ENCODE measurements at places on chromosomes 16 and 17. TPM values are rescaled to one million over a fixed set of nuclear protein-coding genes. Genes with fewer than 3 reads are reported as not detected.

Gene USH1G
- total RNA-seq, result 2.7 TPM

Gene AATF
- 74.9 TPM for total RNA-seq

DNA sequence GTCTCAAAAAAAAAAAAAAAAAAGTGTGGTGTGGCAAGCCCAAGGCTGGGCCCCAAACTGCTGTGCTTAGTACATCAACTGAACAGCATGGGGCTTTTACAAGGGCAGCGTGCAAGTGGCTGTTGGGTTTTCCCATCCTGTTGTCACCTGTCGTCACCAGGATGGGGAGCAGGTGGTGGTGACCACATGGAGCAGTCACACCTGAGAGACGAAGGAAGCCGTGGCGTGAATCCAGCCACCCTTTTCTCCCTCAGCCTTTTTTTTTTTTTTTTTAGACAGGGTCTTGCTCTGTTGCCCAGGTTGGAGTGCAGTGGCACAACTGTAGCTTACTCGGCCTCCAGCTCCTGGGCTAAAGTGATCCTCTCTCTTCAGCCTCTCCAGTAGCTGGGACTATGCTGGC lies 4.1 kb upstream of the MRPL58 start:
- no peak for DNase-seq
- H3K4me3 ChIP-seq, result no peak overlapping the region
- no peaks in the 10 kb centered on the region for H3K4me1 ChIP-seq
- peaks cover 20% of the 10 kb centered on the region for H3K36me3 ChIP-seq
- H3K27ac ChIP-seq, result no peak overlapping the region

GRCh38 chr16:57609541-57610401 lies 18.7 kb upstream of the ADGRG1 start:
- peak; percentile 30 for DNase-seq
- no peaks in the 10 kb centered on the region for H3K36me3 ChIP-seq
- no peaks in the 10 kb centered on the region for H3K4me1 ChIP-seq
- no peak overlapping the region for H3K27ac ChIP-seq

- DNase-seq, result peak; percentile 83
- H3K27me3 ChIP-seq, result peaks cover 6% of the 10 kb centered on the region
- H3K4me1 ChIP-seq, result no peaks in the 10 kb centered on the region
- peak within 1 kb of the TSS; percentile 75 for H3K4me3 ChIP-seq
Observed at GRCh38 chr16:19167710-19168370, at the start of gene SYT17. Gene SYT17 (plus strand): TSS chr16:19168240. CDS start chr16:19168647, 407 bp downstream.

- no peaks in the 10 kb centered on the region for H3K27me3 ChIP-seq
- no peaks in the 10 kb centered on the region for H3K4me1 ChIP-seq
- H3K27ac ChIP-seq, result no peak overlapping the region
- peaks cover 3% of the 10 kb centered on the region for H3K36me3 ChIP-seq
- peak; percentile 29 for DNase-seq
Observed at GRCh38 chr17:79981661-79982101, 54.0 kb downstream of the TBC1D16 start.

DNA sequence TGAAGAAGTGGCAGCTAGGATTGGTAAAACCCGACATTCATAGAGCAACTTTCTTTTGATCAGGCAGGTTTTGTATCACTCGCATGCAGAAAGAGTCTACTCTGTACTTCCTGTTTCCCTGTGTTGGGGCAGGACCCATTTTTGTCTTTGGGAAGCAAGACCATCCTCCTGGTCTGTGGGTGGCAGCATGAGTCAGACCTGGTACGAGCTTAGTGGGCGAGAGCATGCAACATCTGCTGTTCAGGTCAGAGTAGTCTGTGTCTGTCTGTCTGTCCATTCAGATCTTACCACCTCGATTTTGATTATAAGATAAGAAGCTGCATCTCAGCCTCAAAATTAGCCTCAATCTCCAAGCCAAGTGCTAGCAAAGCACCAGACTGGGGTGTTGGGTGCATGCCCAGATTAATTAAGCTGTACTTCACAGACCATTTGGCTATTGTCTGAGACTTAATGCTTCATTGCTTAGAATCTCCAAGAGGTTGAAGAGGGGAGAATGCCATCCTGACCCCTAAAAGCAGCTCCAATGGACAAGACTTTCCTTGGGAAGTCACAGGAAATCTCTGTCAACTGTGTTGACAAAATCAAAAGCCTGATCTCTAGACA lies 110.9 kb downstream of the XYLT1 start:
- H3K27ac ChIP-seq, result no peak overlapping the region
- no peaks in the 10 kb centered on the region for H3K27me3 ChIP-seq
- H3K36me3 ChIP-seq, result no peaks in the 10 kb centered on the region
- no peak overlapping the region for H3K4me3 ChIP-seq
- peaks cover 3% of the 10 kb centered on the region for H3K4me1 ChIP-seq
- DNase-seq, result no peak

Gene NUFIP2
- total RNA-seq, result 96.1 TPM

DNA sequence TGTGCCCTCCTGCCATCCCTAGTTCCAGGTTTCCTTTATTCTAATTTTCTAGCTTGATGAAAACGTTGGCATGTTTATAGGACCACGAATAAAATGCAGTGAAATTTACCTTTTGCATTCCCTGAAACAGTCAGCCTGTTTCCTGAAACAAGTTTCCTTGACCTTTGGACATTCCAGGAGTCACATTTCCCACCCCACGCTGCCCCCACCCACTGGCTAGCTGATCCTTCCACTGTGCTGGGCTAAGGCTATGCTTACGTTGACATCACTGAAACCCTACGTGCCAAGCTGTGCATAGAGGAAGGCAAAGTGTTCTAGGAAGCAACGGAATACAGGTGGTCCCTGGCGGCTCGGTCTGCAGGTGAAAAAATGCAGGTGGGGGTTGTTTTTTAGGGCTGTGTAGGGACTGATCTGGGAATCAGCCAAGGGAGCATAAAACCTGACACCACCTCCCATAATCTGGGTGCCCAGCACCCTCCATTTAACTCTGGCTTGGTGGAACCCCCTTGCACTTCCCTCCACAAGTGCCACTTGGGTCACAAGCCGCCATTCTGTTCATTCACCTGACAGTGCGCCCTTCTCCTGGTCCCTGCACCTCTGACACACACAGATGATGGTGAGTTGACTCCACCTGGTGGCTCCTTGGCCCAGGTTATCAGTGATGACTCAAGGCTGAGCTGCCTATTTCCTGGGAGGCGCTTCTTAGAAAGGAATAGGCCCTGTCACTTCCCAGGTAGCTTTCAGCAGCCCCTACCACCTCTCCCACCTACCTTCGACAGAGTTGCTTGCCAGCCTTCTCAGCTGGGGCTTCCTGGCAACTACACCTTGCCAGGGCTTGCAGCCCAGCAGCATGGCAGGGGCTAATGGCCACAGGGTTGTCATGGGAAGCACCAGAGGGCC lies 83.7 kb downstream of the N4BP1 start:
- no peaks in the 10 kb centered on the region for H3K4me1 ChIP-seq
- no peak overlapping the region for H3K4me3 ChIP-seq
- no peaks in the 10 kb centered on the region for H3K27me3 ChIP-seq

Gene NXPH3
- total RNA-seq, result 1.3 TPM

- DNase-seq, result no peak
- peaks cover 10% of the 10 kb centered on the region for H3K36me3 ChIP-seq
- H3K27ac ChIP-seq, result no peak overlapping the region
- no peak overlapping the region for H3K4me3 ChIP-seq
- H3K27me3 ChIP-seq, result no peaks in the 10 kb centered on the region
Observed at GRCh38 chr16:10982465-10983150, 38.2 kb downstream of the CLEC16A start.

DNA sequence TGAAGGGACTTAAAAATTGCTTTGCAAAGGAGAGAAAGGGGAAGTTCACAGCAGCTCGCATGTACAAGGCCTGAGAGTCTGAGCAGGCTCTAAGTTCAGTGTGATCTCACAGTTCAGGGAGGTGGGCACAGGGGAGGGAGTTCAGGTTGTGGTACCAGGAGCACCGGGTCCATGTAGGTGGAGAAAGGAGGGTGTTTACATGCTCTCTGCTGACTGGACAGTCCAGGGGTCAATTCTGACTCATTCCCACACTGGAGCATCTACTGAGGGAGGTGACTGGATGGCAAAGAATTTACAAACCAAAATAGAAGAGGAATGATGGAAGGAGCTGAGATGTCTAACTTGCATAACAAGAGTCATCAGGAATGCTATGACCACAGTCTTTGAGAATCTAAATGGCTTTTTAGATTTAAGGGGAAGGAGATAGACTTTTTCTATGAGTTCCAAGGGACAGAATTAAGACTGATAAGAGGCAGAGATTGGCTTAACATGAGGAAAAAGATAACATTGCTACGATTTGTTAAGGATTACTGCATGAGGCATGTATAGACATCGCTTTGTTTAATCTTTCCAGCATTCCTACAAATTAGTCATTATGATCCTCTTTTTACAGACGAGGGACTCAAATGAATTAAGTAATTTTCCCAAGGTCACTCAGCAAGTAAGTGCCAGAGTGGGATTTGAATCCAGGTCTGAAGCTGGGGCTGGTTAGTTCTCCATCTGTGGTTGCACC lies 29.9 kb downstream of the MIS12 start:
- H3K4me1 ChIP-seq, result no peaks in the 10 kb centered on the region
- no peaks in the 10 kb centered on the region for H3K27me3 ChIP-seq
- DNase-seq, result no peak

DNA sequence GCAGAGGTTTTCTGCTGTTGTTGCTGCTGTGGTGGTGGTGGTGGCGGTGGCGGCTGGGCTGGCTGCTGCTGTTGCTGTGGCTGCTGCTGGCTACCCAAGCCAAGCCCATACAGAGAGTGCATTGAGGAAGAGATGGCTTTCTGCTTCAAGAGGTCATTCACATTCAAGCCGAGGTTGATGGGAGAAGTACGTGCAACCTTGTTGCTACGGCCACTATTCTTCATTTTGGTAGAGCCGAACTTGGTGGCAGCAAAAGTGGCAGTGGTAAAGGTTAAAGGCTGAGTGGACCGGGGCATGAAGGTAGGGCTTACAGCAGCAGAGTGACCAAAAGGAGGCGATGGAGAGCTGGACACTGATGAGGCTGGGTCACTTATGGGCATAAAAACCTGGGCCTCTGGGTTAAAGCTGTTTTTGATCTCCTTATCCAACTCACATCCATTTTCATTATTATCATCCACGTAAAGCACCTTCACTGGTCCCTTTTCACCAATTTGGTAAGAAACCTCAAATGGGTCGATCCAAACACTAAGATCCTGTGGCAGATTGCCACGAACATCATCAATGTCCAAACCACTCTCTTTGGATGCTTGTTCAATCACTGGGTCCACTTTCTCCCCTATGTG lies 2.8 kb downstream of the TOB1 start:
- peak; percentile 75 for DNase-seq
- no peaks in the 10 kb centered on the region for H3K4me1 ChIP-seq
- H3K36me3 ChIP-seq, result peaks cover 26% of the 10 kb centered on the region
- H3K4me3 ChIP-seq, result peak overlapping the region; percentile 90
- no peak overlapping the region for H3K27ac ChIP-seq
- H3K27me3 ChIP-seq, result no peaks in the 10 kb centered on the region

Gene TBC1D3H
- not detected for total RNA-seq

DNA sequence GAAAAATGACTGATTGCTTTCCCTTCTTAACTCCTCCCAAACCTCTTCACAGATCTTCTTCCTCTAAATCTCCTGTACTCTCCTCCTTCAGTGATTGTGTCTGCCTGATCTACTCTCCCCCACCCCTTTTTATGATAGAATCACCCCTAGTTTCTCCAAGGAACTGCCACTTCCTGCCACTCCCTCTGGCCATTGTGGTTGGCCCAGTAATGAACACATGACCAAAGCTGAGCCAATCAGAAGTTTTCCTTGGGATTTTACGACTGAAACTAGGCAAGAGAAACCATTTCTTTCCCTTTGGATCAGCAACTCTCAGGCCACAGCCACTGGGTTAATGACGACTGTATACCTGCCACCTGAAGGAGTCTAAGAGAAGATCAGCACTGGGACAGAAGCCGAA lies 15.9 kb downstream of the IRX3 start:
- no peak overlapping the region for H3K27ac ChIP-seq
- no peak overlapping the region for H3K4me3 ChIP-seq
- H3K4me1 ChIP-seq, result no peaks in the 10 kb centered on the region
- DNase-seq, result peak; percentile 15
- H3K27me3 ChIP-seq, result no peaks in the 10 kb centered on the region

DNA sequence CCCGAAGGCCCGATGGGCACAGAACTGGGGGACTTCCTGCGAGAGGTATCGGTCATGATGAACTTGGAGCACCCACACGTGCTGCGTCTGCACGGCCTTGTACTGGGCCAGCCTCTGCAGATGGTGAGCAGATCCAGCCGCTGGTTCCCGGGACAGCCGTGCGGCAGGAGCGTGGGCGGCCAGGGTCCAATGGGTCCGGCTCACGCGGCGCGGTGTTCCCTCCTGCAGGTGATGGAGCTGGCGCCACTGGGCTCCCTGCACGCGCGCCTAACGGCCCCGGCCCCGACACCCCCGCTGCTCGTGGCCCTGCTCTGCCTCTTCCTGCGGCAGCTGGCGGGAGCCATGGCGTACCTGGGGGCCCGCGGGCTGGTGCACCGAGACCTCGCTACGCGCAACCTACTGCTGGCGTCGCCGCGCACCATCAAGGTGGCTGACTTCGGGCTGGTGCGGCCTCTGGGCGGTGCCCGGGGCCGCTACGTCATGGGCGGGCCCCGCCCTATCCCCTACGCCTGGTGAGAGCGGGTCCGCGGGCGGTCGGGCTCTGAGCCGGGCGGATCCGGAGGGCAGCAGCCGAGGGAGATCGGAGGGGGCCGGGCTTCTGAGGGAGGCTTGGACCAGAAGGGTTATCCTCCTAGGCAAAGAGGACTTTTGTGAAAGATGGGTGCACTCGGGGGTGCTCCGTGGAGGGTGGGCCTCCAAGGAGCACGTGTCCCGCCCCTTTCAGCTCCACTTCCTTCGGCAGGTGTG lies 3.0 kb downstream of the TNK1 start:
- peaks cover 7% of the 10 kb centered on the region for H3K36me3 ChIP-seq
- H3K4me1 ChIP-seq, result no peaks in the 10 kb centered on the region
- peak overlapping the region; percentile 63 for H3K4me3 ChIP-seq
- peak; percentile 93 for DNase-seq
- no peak overlapping the region for H3K27ac ChIP-seq

Gene INCA1
- 1.5 TPM for total RNA-seq

DNA sequence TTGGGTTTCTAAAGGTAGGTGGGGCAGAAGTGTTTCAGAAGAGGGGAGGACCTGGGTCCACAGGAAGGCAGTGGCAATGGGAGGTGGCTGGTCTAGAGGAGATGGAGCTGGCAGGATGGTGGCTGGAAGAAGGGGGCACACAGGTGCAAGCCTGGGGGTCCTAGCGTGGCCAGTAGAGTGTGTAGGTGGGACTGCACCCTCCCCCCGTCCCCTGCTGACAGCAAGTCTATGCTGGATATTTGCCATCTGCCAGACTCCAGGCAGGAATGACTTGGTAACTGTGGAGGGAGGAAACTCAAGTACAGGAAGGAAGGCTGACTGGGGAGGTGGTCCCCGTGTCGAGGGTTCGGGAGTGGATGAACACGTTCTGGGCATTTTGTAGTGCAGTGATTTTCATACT lies 8.6 kb downstream of the MED9 start:
- H3K36me3 ChIP-seq, result peaks cover 41% of the 10 kb centered on the region
- no peaks in the 10 kb centered on the region for H3K27me3 ChIP-seq
- no peaks in the 10 kb centered on the region for H3K4me1 ChIP-seq
- no peak overlapping the region for H3K4me3 ChIP-seq
- DNase-seq, result no peak

DNA sequence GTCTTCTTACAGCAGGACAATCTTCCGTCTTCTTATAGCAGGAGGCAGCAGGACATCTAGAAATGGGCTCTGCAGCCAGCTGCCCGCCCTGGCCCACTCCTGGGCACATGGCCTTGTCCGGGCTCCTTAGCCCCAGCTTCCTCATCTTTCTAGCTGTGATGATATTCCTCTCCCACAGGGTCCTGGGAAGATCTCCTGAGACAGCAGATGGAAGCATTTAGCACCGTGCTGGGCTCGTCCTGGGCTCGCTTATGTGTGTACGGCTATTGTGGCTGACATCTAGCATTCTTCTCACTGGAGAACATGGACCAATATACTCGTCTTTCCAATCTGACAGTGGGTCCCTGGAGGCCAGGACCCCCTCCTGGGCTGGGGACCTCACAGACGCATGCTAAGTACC lies 48.5 kb downstream of the TIMM22 start:
- no peak for DNase-seq
- H3K27me3 ChIP-seq, result no peaks in the 10 kb centered on the region
- H3K27ac ChIP-seq, result no peak overlapping the region
- H3K36me3 ChIP-seq, result peaks cover 20% of the 10 kb centered on the region

Measured in H9 (cell line).